Tibial nerve (tissue), 4 donors: ENCODE measurements at places on chromosomes 6 and 20.

GRCh38 chr6:124057461-124057860 is 253.8 kb downstream of the NKAIN2 start:
- DNase-seq, result no peak

GRCh38 chr20:6886065-6886729 is 118.7 kb downstream of the BMP2 start:
- no peak for DNase-seq

DNA sequence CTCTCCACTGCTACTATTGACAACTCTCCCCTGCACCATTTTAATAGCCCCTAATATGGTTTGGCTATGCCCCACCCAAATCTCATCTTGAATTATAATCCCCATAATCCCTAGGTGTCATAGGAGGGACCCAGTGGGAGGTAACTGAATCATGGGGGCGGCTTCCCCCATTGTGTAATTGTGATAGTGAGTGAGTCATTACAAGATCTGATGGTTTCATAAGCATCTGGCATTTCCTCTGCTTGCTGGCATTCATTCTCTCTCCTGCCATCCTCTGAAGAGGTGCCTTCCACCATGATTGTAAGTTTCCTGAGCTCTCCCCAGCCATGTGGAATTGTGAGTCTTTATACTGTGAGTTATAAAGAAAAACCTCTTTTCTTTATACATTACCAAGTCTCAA is 74.1 kb upstream of the TCF21 start:
- DNase-seq, result peak; percentile 57

DNA sequence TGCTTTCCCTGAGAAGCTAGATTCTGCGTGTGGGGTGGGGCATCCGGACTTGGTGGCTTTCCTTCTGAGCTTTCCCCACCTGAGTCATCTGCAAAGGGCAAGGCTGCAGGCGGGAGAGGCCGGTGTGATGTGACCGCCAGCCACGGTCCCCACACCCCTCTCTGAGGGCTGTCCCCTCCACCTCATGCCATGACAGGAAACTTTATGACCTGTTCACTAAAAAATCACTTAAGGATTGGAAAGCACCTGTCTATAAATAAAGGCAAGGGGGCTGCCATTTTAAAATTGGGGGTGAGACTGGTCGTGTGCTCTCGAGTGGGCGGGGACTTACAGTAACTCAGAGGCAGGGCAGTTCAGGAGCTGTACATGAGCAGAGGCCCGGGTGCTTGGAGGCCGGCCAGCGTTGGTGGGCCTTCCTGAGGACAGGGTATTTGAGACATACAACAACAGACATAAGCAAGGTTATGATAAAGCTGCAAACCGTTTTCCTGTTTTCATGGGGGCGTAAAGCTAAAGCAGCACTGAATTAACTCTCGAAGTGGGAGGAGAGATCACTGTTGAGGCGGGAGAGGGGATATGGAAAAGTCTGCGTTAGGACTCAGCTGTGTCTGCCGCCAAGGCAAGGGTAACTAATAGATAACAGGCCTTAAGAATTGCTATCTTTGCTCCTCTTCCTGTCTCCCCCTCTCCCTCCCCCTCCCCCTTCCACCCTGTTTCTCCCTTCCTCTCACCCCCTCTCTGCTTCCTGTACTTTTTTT is 16.1 kb upstream of the SERPINB1 start:
- DNase-seq, result no peak

GRCh38 chr20:23649242-23649641 is 11.5 kb upstream of the CST3 start:
- DNase-seq, result no peak

DNA sequence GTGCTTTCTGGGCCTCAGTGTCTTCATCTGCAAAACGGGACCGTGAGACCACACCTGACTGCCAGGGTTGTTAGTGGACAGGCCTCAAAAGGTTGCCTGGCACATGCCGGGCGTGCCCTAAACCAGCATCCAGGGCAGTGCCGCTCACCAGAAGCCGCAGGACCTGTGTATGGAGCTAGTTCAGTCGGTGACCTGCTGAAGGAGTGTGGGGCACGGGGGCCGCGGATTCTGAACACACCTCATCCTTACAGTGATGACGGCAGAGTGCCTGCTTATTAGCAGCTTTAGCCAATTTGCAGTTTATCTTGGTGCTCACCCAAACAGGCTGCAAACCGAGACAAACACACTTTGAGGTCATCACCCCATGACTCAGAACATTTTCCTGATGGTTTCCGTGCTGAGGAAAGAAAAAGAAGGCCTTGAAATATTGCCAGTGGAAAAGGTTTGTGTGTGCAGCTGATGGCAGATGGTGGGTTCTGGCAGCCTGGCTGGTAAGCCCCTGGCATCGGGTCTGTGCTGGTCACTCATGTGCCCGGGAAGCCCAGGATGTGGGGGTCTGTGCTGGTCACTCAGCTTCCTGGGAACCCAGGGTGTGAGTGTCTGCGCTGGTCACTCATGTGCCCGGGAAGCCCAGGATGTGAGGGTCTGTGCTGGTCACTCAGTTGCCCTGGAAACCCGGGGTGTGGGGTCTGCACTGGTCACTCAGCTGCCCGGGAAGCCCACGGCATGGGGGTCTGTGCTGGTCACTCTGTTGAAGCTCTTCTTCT is 153.8 kb downstream of the ERMARD start:
- DNase-seq, result no peak

DNA sequence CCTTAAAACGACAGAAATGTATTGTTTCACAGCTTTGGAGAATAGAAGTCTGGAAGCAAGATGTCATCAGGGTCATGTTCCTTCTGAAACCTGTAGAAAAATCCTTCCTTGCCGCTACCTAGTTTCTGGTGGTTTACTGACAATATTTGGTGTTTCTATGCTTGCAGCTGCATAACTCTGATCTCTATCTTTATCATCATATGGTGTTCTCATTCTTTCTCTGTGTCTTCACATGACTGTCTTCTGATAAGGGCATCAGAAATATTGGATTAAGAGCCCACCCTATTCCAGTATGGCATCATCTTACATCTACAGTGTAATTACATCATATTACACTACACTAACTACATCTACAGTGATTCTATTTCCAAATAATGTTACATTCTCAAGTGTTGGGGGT is 148.0 kb downstream of the MANEA start:
- DNase-seq, result no peak

GRCh38 chr20:18091623-18092022 is 33.9 kb upstream of the OVOL2 start:
- no peak for DNase-seq
